GM23338 (cell line): ENCODE measurements at places on chromosomes 1 and 21. TPM values are rescaled to one million over a fixed set of nuclear protein-coding genes. Genes with fewer than 3 reads are reported as not detected.

- DNase-seq: peak; percentile 86
- peak within 1 kb of the TSS; percentile 87 for H3K4me3 ChIP-seq
- H3K4me1 ChIP-seq: no peaks in the 10 kb centered on the region
- no peaks in the 10 kb centered on the region for H3K27me3 ChIP-seq
- no peak within 1 kb of the TSS for H3K27ac ChIP-seq
- no peaks in the 10 kb centered on the region for H3K36me3 ChIP-seq
These were observed at the start of gene THEMIS2 for GRCh38 chr1:27872059-27872801. Gene THEMIS2, plus strand, starts transcription at chr1:27872544. Its CDS starts 28 bp downstream, at chr1:27872572.

GRCh38 chr1:30829889-30830288 is 72.3 kb upstream of the LAPTM5 start:
- no peak for DNase-seq
- no peaks in the 10 kb centered on the region for H3K36me3 ChIP-seq

DNA sequence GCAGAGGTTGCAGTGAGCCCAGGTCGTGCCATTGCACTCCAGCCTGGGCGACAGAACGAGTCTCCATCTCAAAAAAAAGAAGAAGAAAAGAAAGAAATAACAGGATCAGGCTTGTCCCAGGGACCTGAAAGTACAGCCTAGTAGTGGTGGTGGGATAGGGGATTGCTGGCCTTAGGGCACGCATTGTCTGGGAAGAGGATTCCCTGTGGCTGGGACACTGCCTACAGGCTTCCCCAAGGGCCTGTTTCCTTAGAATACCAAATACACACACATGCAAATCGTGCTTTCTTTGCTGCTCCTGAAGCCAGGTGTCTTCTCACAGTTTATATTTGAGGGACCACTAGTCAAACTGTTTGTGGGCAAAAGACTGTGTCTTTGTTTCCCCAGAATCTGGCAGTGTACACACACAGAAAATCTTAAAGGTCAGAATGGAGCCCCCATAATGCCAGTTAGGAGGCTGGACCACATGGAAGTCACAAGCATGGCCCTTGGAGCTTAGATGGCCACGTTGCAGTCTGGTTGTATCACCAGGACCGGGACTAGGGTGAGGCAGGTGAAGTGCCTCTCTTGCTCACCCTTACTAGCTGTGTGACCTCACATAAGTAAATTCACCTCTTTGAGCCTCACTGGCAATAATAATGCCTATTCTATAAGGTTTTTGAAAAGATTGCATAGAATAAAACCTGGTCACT is 12.7 kb upstream of the ASAP3 start:
- no peaks in the 10 kb centered on the region for H3K4me1 ChIP-seq
- DNase-seq: peak; percentile 40
- no peak overlapping the region for H3K27ac ChIP-seq
- no peak overlapping the region for H3K4me3 ChIP-seq
- no peaks in the 10 kb centered on the region for H3K36me3 ChIP-seq
- H3K27me3 ChIP-seq: no peaks in the 10 kb centered on the region

PROK1 gene
- not detected in 2 replicates for total RNA-seq

DIO1 gene
- not detected in 2 replicates for total RNA-seq

GRCh38 chr1:202697038-202697437 is 13.2 kb downstream of the SYT2 start:
- peak; percentile 53 for DNase-seq
- H3K4me1 ChIP-seq: 0 out of 2 replicates have a peak, but pooled peaks cover 4% of the 10 kb centered on the region
- H3K27ac ChIP-seq: no peak overlapping the region
- H3K27me3 ChIP-seq: no peaks in the 10 kb centered on the region

GRCh38 chr1:153261281-153262069 is 2.0 kb downstream of the LORICRIN start:
- peak; percentile 72 for DNase-seq
- no peaks in the 10 kb centered on the region for H3K36me3 ChIP-seq
- H3K4me3 ChIP-seq: peak overlapping the region; percentile 63
- no peak overlapping the region for H3K27ac ChIP-seq

GRCh38 chr1:212098310-212098709 is 62.8 kb downstream of the DTL start:
- H3K27ac ChIP-seq: no peak overlapping the region; the same call in 1 of the 2 replicates
- no peak overlapping the region for H3K4me3 ChIP-seq
- peaks cover 14% of the 10 kb centered on the region; the same call in 1 of the 2 replicates for H3K4me1 ChIP-seq
- H3K36me3 ChIP-seq: peaks cover 3% of the 10 kb centered on the region; the same call in 1 of the 2 replicates

- peaks cover 61% of the 10 kb centered on the region for H3K36me3 ChIP-seq
- H3K27ac ChIP-seq: no peak overlapping the region
- H3K4me3 ChIP-seq: no peak overlapping the region
- H3K27me3 ChIP-seq: no peaks in the 10 kb centered on the region
These were observed 38.4 kb downstream of the AHCTF1 start for GRCh38 chr1:246893191-246893939.

DNA sequence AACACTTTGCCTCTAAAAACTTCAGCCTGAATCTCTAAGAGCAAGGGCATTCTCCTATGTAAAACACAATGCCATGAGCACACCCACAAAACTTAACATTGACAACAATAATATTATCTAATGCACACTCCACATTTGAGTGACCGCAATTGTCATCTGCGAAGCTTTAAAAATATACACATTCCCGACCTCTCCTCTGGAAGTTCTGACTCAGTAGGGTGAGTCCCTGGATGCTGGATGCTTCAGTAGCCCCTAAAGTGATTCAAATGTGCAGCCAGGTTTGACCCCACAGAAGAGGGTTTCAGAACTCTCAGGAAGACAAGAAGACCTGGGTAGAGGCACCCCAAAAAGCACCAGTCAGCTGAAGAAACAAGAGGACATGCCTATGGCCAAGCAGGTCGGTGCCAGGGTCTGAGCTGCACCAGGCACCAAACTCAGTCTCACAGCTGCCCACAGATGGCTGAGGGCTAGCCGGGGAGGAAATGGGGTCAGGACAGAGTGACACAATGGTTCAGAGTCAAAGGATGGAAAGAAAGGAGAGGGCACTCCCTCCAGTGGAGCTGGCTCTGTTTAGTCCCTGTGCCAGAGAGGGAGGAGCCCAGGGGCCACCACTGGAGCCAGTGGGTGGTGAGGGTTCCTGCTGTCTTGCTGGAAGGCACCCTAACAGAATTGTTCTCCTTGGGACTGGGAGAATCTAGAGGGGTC is 17.4 kb downstream of the PIK3C2B start:
- no peak for DNase-seq
- no peak overlapping the region for H3K4me3 ChIP-seq
- H3K27me3 ChIP-seq: no peaks in the 10 kb centered on the region
- H3K4me1 ChIP-seq: peaks cover 32% of the 10 kb centered on the region
- no peaks in the 10 kb centered on the region for H3K36me3 ChIP-seq

ZSCAN20 gene
- total RNA-seq: 3.9 and 4.9 TPM in 2 replicates

DNA sequence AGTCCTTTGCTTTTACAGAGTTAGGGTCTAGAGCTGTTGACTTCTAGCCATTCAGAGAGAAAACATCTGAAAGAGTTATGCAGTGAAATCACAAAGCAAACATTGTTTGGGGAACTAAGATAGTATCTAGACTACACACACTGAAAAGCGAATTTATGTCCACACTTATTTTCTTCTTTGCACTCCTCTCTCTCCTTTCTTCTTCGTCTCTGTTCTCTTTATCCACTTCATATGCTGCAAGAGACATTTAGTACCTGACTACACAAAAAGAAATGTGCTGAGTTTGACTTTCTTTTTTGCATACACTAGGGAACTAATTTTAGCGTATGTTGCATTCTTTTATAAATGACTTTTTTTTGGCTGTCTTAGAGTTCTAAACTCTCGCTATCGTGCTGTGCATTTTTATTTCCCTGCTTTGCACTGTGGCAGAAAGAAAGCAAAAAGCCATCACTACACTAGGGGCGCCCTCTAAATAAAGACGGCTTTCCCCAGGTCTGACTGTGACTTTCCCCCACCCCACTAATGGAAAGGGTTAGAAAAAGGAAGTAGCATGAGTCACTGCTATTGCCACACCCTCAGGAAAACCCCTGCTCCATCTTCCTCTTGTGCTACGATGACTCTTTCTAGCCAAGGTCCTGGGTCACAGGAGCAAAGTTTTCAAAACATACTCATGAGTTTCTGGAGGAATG is 65.7 kb downstream of the MAP3K7CL start:
- no peak overlapping the region for H3K4me3 ChIP-seq
- peak; percentile 33 for DNase-seq
- 0 out of 2 replicates have a peak, but pooled peaks cover 4% of the 10 kb centered on the region for H3K36me3 ChIP-seq
- H3K27ac ChIP-seq: no peak overlapping the region

GRCh38 chr1:198651650-198652400 is 13.0 kb downstream of the PTPRC start:
- H3K4me1 ChIP-seq: peaks cover 24% of the 10 kb centered on the region
- H3K4me3 ChIP-seq: no peak overlapping the region
- no peaks in the 10 kb centered on the region for H3K36me3 ChIP-seq
- no peak overlapping the region for H3K27ac ChIP-seq

SH2D5 gene
- total RNA-seq: 24.8 and 29.2 TPM in 2 replicates

BTF3L4 gene
- total RNA-seq: 112 and 131 TPM in 2 replicates

SNRPE gene
- 99.3 and 105 TPM in 2 replicates for total RNA-seq

- no peak overlapping the region for H3K4me3 ChIP-seq
- H3K27me3 ChIP-seq: no peaks in the 10 kb centered on the region
- peaks cover 10% of the 10 kb centered on the region for H3K36me3 ChIP-seq
- DNase-seq: peak; percentile 11
These were observed 32.7 kb upstream of the HP1BP3 start for GRCh38 chr1:20819818-20820217.

DNA sequence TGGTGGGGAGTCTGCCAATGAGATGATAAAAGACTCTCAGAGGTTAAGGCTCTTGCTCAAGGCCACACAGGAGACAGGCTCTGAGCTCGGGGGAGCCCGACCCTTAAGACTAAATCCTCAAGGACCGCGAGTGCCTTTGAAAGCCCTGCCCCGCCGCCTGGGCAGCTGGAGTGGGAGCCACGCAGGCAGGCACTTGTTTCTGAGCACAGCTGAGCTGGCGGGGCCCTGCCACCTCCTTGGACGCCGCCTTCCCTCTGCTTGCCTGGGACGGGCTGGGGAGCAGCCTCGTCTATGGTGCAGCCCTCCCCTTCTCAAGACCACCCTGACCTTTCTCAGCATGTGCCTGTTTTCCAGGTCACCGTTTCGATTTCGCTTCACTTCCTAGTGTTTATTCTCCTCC is 169.3 kb downstream of the CAMTA1 start:
- H3K27me3 ChIP-seq: no peaks in the 10 kb centered on the region
- no peak overlapping the region for H3K4me3 ChIP-seq
- H3K27ac ChIP-seq: no peak overlapping the region
- H3K4me1 ChIP-seq: peaks cover 14% of the 10 kb centered on the region
- no peaks in the 10 kb centered on the region for H3K36me3 ChIP-seq

- H3K27me3 ChIP-seq: no peaks in the 10 kb centered on the region
- no peak for DNase-seq
- H3K4me1 ChIP-seq: no peaks in the 10 kb centered on the region
- H3K36me3 ChIP-seq: no peaks in the 10 kb centered on the region
- no peak overlapping the region for H3K4me3 ChIP-seq
These were observed 32.9 kb downstream of the GRHL3 start for GRCh38 chr1:24351918-24352627.

SLAMF9 gene
- total RNA-seq: not detected in 2 replicates

DNA sequence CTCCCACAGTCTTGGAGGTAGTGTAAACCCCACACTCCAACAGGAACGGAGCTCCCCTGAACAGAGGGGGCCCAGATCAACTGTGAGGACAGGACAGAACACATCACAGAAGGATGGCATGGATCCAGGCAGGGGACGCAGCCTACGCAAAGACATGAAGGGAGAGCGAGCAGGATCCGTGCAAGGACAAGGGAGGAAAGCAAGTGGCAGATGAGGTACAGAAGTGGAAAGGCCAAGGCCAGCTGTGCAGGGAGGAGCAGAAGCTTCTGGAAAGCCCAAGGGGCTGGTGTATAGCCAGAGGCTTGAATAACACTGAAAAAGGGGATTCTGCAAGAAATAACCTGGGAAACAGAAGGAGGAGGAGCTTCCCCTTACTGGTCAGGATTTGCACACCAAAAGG is 81.2 kb downstream of the SIPA1L2 start:
- H3K36me3 ChIP-seq: no peaks in the 10 kb centered on the region
- DNase-seq: no peak
- H3K4me3 ChIP-seq: no peak overlapping the region
- peaks cover 50% of the 10 kb centered on the region for H3K4me1 ChIP-seq

SPRR5 gene
- total RNA-seq: not detected in 2 replicates

GNAT2 gene
- total RNA-seq: 0.21 TPM in 1 of 2 replicates, not detected in the other

DNA sequence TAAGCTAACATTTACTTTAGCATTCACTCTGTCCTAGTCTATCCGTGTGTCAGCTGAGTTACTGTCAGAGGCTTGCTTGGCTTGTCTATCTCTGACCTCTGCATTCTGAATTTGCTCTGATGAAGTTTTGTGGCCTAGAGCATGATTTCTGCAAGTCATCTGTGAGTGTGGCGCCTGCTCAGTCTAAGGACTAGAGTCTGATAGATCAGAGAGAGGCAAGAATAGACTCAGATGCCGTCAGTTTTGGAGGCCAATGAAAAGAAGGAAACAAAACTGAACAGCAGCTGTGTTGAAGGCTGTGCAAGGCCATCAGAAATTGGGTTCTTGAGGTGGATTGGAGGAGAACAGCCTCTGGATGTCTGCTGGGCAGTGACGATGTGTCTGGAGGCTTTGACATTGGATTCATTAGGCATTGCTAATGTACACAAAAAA is 573.1 kb downstream of the USP25 start:
- no peak overlapping the region for H3K27ac ChIP-seq
- no peaks in the 10 kb centered on the region for H3K36me3 ChIP-seq
- H3K27me3 ChIP-seq: no peaks in the 10 kb centered on the region
- no peak for DNase-seq
- no peak overlapping the region for H3K4me3 ChIP-seq
- H3K4me1 ChIP-seq: no peaks in the 10 kb centered on the region; the same call in 1 of the 2 replicates

HOOK1 gene
- 27.6 and 28.6 TPM in 2 replicates for total RNA-seq

SPRR2A gene
- not detected in 2 replicates for total RNA-seq

- H3K36me3 ChIP-seq: no peaks in the 10 kb centered on the region
- H3K4me3 ChIP-seq: no peak overlapping the region
- DNase-seq: no peak
- peaks cover 34% of the 10 kb centered on the region for H3K4me1 ChIP-seq
- no peak overlapping the region for H3K27ac ChIP-seq
These were observed 38.9 kb downstream of the HHAT start for GRCh38 chr1:210367566-210367965.

DNA sequence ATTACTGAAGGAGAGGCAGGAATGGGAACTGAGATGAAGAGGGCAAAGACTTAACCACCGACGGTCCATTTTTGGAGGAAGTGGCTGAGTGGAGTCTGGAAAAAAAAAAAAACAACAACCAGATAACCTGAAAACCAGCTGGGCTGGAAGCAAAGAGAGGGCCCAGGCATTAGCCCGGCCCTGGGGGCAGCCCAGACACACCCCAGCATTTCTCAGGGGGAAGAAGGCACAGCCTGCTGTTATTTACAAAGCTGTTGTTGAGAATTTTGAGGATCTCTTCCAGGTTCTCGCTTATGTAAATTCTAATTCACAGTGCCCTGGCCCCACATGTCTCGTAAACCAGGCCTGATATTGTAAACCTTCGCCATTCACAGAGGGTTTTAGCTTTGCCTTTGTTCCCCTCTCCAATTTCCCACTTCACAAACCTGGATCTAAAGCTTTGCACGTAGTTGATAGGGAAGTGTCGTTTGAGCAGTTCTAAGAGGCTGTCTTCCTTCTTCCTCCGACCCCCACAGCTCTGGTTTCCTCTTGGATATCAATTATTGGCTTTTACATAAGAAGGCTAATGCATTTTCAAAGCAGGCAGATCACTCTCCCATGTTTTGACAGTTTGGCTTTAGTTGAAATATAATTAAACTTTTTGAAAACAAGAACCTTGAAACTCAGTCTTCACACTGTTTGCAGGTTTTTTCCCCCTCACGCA is 161.8 kb upstream of the IRF2BP2 start:
- H3K27ac ChIP-seq: 0 out of 2 replicates have a peak overlapping the region, but pooled peaks have one; percentile 3
- H3K4me3 ChIP-seq: no peak overlapping the region
- DNase-seq: no peak
- H3K27me3 ChIP-seq: 0 out of 2 replicates have a peak, but pooled peaks cover under 1% of the 10 kb centered on the region
- H3K4me1 ChIP-seq: peaks cover 17% of the 10 kb centered on the region
